GM04504 (cell line): ENCODE measurements at places on chromosomes 2 and 18.

DNA sequence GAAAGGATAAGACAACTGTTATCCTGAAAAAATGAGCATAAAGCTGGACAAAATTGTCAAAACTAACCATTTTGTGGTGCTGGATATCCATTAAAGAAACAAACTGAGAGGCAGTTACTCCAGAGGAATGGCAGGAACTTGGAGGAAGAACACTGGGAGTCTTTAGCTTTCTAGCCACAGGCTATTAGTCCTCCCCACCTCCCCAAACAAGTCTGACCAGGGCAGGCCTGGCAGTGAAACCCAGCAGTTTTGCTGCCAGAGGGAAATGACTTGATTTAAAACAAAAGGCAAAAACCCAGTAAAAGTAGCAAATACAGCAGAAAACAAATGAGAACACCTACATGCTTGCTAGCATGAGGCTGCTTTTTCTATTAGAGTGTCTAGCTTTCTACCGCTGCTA is 34.9 kb downstream of the OSBPL1A start:
- DNase-seq = no peak

DNA sequence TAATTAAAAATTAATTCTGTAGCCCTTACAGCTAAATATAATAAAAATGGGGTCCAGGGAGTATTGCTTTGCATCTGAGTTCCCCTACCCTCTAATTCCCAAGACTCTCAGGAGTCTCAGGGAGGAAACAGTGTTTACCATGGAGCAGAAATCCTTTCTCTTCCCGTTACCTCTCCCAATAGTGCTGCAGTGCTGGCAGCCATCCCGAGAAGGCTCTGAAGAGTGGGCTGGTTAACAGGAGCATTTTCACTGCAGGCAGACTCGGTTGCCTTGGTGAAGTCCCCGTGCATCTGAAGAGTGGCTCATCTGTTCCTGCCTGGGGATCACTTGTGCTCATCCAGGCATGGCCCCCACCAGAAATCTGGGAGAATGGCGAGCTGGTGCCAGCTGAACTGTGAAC is 41.8 kb upstream of the TMEM178A start:
- DNase-seq = no peak

GRCh38 chr18:32918692-32919250 is 145.9 kb upstream of the KLHL14 start:
- DNase-seq = no peak

DNA sequence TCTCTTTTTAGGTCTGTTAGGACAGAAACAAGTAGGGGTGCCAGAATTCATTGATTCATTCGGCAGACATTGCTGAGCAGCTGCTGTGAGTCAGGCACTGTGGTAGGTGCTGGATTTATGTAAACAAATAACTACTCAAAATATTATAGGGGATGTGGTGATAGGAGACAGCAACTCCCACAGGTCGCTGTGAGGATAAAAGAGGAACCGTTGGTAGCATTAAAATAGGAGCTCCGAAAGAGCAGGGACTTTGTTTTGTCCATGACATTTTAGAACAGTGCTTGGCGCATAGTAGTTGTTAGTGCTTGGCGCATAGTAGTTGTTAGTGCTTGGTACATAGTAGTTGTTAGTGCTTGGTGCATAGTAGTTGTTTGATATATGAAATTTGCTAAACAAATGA is 29.2 kb downstream of the ATP6V1C2 start:
- DNase-seq = no peak

- peak; percentile 85 for DNase-seq
Measured at GRCh38 chr2:226118471-226119429, 680.9 kb downstream of the IRS1 start.
